ENCODE measurements at places on chromosomes 11 and 22. TPM values are rescaled to one million over a fixed set of nuclear protein-coding genes. Genes with fewer than 3 reads are reported as not detected.

DNA sequence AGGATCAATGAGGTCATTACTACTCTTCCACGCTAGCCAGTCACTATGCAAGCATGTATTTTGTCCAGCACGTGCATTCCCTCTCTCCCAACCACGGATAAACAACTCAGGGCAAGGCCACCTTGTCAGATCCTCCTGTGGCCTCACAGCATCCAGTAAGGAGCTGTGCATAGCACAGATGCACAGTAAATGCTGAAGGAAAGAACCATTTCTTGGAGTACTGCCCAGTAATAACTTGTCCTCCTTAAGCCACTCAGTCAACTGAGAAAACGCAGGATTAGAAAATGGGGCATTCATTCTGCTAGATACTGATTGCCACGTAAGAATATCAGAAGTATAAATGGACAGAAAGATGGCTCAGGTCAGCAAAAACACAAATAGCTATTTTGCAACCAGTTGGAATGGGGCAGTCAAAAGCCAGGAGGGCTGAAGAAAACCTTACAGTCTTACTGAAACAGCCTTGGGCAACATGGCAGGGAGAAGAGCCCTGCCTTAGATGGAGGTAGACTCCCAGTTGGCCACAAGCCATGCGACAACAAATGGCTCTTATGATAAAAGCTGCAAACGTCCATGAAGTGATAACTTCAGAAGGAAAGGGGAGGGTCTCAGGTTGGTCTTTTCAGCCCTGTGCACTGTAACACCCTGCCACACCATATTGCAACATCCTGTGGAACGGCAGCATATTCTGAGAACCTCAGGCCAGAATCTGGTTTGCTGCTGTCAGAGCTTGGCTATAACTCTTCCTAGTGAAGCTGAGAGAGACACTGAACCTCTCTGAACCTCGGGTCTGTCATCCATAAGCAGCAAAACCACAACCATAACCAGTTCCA, 23.0 kb downstream of the PC start:
- no peak for DNase-seq

DNA sequence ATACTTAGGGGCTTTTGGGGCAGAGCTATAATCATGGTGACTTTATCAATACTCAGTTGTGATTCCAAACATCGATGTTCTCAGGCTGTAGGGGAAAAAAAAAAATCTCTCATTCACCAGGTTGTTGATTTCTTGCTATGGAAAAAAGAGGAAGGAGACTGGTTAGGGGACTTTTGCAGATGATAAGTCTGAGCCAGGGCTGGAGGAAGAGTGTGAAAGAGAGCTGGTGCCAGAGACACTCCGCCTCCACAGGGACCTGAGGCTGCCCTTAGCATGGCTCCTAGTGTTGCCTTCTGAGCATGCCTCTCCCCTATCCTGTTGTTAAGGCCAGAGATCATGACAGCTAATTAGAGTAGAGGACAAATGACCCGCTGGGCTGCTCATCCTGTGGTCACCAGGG, 16.9 kb downstream of the UPB1 start:
- no peak for DNase-seq

The KCNQ1 gene
- 2.5 TPM for polyA plus RNA-seq

DNA sequence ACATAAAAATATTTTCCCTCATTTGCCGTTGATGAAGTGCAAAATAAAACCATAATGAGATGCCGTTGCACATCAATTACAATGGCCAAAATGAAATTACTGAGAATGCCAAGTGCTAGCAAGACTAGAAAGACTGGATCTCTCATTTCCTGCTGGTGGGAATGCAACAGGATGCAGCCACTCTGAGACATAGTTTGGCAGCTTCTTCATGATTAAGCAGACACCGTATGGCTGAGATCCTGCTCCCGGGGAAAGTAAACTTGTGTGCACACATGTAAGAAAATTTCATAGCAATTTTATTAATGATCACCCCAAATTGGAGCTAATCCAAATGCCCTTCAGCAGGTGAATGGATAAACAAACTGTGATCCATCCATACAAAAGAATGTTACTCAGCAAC, 1013.2 kb downstream of the TBC1D22A start:
- no peak for DNase-seq

- no peak for DNase-seq
Observed at GRCh38 chr11:2142300-2142759, 3.1 kb upstream of the IGF2 start.

The PHF21B gene
- 2.4 TPM for polyA plus RNA-seq

DNA sequence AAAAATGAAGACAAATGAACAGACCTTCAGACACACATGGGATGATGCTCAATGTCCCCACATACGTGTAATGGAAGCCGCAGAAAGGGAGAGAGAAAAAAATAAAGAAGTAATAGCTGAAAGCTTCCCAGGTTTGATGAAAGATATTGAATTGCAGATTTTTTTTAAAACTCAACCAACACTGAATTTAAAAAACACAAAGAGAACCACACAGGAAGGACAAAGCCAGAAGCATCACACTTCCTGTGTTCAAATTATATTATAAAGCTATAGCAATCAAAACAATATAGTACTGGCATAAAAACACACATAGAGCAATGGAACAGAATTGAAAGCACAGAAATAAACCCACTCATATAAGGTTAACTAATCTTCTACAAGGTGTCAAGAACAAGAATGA, 26.5 kb downstream of the TMEM45B start:
- DNase-seq = no peak

DNA sequence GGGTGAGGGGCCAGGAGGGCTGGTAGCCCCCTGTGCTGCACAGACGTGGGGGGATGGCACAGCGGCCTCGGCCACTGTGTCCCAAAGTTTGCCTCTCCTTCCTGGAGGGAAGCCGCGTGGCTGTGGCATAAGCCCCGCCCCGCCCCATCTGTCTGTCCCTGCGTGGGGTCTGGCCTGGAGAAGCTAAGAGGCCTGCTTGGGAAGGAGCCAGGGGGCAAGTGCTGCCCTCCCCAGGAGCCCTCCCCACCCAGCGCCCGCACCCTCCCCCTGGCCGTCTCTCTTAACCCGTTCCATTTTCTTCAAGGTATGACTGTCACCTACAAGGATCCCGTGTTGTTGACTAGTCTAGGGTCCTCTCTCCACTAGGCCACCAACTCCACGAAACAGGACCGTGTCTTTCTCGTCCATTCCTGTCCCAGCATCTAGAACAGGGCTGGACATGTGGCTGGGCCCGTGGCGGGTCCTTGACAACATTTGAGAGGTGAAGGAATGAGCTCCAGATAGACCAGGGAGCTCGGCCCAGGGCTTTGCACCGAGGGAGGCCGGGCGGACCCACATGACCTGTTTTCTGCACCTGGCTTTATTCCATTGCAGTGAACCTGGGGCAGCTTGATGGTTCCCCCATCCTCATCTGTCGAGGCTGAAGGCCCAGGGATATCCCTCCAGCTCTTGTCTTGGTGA, 428.0 kb downstream of the TBC1D22A start:
- peak; percentile 8 for DNase-seq

DNA sequence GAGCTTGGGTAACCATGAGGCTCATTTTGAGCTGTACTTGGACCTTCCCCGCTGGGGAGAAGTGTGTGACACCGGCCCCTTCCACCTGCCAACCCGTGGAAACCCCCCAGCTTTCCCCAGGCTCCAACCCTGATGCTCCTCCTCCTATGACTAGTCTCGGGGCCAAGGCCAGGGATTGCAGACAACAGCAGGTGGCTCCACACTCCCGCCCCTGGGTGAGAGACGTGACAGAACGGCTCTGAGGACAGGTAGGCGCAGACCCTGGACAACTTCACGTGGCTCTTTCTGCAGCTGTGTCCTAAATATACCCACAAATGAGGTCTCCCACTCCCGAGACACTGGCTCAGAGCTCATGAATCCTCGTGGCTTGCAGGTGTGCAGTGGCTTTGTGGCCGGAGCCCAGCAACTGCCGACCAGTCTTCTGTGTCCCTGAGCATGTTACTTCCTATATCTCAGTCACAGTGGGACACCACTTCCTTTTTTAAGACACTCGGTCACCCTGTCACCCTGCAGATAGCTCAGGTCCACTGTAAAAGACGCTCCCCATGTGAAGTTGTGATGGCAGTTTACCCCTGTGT, 55.2 kb downstream of the NECTIN1 start:
- DNase-seq = no peak

The RDX gene
- polyA plus RNA-seq = 40.0 TPM

The CHEK1 gene
- 1.5 TPM for polyA plus RNA-seq

The HEPHL1 gene
- 0.02 TPM for polyA plus RNA-seq

DNA sequence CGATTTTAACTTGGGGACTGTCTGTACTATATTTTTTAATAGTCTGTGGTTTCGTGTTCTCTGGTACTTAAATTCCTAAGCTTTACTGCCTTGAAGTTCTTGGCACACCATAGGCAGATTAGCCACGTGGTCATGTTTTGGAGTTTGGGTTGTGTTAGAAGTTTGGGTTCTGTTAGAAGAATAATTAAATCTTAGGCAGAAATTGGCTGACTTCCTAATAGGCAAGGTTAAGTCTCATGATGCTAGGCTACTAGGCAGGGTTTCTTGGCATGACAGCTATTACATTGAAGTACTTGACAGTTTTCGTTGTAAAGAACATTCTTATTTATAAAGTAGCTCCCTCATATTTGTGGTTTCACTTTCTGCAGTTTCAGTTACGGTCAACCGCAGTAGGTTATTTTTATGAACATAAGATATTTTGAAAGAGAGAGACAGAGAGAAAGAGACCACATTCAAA, 30.0 kb upstream of the MMP7 start:
- no peak for DNase-seq

DNA sequence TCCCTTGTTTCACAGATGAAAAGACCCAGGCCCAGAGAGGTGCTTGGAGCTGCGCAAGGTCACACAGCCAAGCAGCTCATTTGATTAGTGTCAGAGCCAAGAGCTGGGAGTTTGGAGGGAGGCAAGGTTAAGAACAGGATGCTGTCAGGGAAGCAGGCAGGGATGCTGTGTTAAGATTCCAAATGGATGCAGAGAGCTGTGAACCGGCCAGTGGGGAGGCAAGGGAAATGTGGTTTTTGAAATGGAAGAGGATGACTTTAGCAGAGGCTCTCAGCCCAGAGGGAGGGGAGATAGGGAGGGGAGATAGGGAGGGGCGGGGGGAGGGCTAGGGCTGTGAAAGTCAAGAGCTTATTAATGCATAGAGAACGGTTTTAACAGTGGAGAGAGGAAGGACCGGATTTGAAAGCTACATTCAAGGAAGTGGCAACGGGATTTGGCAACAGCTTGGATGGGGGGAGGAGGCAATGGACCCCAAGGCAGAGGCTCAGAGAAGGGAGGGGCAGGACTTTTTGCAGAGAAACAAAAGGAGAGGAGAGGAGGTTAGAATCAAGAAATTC, 13.0 kb downstream of the RTN4RL2 start:
- DNase-seq = no peak

- DNase-seq = no peak
Observed at GRCh38 chr11:7534042-7534378, 20.2 kb downstream of the PPFIBP2 start.

GRCh38 chr22:50342651-50343540, at the start of gene PPP6R2:
PPP6R2 (plus strand) TSS chr22:50343327; CDS start chr22:50393909, 50,582 bp downstream.
- DNase-seq = peak; percentile 87

The KRTAP5-2 gene
- not detected for polyA plus RNA-seq

- peak; percentile 69 for DNase-seq
Observed at GRCh38 chr11:102111787-102112508, 1.7 kb downstream of the YAP1 start.

DNA sequence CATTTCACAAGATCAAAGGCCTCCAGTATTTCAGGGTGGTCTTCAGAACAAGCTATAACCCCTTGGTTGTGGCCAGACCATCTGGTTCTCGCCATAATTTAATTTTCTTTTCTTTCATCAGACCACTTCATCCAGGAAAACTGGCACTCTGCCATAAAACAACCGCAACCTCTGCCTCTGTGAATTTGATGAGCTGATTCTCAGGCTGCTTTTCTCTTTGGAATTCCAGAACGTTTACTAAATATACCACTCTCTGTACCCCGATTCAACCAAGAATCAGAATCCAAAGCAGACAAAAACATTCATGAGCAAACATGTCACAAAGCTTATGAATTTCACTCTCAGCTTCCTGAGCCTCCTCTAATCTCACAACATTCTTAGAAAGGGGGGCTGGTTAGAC, 331.8 kb upstream of the SYN3 start:
- no peak for DNase-seq

DNA sequence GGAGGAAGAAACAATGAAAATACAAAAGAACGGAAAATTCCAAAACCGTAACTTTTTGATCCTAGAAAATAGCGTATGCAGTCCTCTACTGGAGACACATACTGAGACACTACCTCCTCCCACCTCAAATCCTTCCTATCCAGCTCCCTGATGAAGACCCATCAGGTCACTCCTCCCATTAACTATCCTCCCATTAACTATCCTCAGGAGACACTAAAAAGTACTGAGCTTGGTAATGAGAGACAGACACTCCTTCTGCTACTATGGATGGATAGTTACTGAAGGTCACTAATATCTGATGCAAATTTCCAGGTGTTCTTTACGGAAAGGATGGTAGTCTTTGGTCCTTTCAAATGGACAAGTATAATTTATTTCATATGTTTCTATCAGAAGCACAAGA, 237.5 kb upstream of the BLID start:
- DNase-seq = no peak

DNA sequence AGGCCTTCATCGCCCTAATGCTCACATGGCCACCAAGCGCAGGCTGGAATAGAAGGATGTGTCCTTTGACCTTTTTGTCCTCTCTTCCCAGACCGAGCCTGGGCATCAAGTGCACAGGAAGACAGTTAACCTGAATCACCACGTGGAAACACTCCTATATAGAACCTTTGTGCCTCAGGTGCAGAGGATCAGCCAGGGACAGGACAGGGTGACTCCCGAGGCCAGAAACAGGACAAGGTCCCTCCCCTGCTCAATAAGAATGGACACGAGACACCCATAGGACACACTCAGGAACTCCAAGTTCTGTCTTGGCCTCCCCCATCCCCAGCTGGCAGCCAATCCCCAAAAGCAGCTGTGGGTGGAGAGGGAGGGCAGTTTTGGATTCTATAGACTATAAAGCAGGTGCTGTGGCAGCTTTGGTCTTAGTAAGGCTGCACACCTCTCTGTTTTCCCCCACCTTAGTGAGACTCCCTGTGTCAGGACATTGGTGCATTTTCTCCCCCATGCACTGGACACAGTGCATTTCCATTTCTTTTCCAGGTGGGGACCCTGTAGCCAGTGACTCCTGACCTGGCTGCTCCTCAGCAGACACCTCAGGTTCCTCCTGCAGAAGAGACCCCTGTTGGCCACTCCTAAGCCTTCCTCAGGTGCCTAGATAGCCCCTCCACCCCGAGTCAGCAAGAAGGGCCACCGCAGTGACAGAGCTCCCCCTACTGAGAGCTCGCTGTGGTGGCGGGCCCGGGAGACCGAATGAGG, 43.6 kb upstream of the POU2AF1 start:
- peak; percentile 76 for DNase-seq

Data from ovary (tissue), 10 donors.